ENCODE measurements at places on chromosomes 11 and 22.

GRCh38 chr11:63901660-63902059 lies 15.3 kb downstream of the RCOR2 start:
- DNase-seq: no peak

- DNase-seq: peak; percentile 60
These were observed 8.9 kb downstream of the YPEL1 start for GRCh38 chr22:21726650-21727049.

- no peak for DNase-seq
These were observed 144.4 kb downstream of the NCAM1 start for GRCh38 chr11:113105592-113105991.

DNA sequence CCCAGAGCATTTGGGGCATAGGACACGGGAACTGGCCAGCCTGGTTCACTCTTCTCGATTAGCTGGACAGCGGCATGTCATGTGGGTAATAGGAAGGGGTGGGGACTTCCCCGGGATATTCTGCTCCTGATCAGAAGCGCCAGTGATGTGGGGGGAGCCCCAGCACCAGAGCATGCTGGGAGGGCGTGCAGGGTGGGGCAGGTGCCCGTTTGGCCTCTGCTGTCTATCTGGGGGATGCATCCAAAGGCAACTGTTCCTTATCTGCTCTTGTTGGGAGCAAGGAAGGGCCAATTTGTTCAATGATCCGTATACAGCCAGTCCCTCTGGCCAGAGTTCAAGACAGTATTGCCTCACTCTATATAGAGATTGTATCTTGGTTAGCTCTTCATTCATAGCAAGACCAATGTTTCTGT lies 43.6 kb downstream of the PPARA start:
- DNase-seq: no peak

DNA sequence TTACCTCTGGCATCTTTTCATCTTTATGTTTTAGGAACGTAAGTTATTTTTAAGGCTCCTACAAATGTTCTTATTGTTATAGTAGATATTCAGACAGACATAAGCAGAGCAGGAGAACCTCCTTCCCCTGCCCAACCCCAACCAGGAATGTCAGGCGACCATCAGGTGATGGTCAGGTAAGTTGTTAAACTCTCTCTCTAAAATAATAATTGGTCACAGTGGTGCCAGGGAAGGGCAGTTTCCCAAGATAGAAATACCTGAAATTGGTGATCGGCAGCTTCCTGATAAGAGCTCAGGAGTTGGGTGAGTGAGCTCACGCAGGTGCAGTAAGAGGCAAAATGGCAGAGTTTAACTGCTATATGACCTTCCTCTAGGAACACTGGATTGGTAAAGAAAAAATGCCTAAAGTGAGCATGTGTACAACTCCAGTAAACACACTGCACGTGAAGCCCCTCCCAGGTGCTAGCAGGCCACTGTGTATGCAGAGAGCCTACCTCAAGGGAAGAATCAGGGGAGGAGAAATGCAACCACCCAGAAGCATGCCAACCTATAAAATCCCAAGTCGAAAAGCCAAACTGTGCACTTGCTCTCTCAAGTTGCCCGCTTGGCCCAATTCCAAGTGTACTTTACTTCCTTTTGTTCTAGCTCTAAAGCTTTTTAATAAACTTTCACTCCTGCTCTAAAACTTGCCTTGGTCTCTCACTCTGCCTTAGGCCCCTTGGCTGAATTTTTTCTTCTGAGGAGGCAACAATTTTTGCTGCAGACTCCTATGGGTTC lies 273.9 kb downstream of the SBF2 start:
- DNase-seq: no peak

- peak; percentile 47 for DNase-seq
These were observed 821 bp downstream of the CELF1 start for GRCh38 chr11:47552056-47552565.

GRCh38 chr11:58575377-58576020 lies at the start of gene LPXN:
TSS of gene LPXN (minus strand) at chr11:58575856. CDS start at chr11:58575772, 84 bp downstream.
- DNase-seq: peak; percentile 72
